ENCODE measurements at places on chromosomes 12 and 14.
A peak's percentile ranks its signal among the peaks of the same experiment; 100 is the strongest.

- peak; percentile 70 for DNase-seq
Measured at GRCh38 chr12:115871714-115872113, 405.8 kb downstream of the MED13L start.

- no peak for DNase-seq
Measured at GRCh38 chr12:67043771-67044170, 225.4 kb upstream of the CAND1 start.

DNA sequence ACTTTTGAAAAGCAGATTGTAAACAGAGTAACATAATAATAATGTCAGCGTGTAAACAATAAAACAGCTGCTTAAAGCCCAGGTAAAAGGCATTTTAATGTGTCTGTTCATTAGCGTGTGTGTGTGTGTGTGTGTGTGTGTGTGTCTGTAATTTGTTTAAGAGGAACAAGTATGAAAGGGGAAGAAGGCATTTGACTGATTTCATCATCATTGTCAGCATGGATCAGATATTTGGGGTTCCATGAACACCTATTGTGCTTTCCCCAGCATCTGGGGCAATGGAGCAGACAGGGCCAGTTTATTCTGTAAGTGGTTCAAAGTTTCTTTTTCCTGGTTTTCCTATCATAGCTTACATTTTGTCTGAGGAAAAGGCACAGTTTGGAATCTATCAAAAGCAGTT, 28.9 kb downstream of the SLC25A21 start:
- no peak for DNase-seq

DNA sequence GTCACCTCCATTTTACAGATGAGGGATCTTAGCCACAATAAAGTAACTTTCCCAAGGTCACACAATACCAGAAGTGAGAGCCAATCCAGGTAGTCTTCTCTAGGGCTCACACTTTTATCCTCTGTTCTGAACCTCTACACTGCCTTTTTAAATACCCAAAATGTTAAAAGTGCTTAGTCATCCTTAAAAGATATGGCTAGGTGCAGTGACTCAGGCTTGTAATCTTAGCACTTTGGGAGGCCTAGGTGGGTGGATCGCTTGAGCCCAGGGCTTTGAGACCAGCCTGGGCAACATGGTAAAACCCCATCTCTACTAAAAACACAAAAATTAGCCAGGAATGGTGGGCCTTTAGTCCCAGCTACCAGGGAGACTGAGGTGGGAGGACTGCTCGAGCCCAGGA, 104.1 kb upstream of the PPP4R3A start:
- DNase-seq: no peak

GRCh38 chr12:27330846-27331245, 1.8 kb upstream of the BMAL2 start:
- peak; percentile 26 for DNase-seq

- DNase-seq: no peak
Measured at GRCh38 chr14:32507029-32507984, 178.2 kb downstream of the AKAP6 start.

GRCh38 chr14:74973003-74973653, 17.7 kb upstream of the PGF start:
- DNase-seq: peak; percentile 35

DNA sequence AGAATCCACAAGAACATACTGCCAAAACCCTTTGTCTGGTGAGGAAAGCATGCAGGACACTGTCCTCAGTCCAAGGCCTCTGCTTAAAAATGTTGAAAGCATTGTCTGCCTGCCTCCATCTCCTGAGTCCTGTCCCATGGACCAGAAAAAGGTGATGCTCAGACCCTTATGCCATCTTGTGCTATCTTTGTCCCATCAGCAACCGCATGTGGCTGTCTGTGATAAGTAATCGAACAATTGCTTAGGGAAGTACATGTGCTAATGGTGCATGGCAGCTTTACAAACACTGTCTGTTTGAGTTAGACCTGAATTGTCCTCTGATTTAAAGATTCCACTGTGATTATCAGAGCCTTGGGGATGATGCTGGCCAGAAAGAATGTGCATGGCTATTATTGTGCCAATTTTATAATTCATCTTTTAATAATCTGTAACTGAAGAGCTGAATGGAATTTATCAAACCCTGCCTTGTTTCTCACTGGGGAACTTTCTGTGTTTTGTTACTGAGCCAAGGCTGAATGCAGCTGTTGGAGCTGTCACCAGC, 177.5 kb downstream of the DACT1 start:
- DNase-seq: no peak

GRCh38 chr14:97395068-97395467, 597.9 kb downstream of the VRK1 start:
- no peak for DNase-seq

DNA sequence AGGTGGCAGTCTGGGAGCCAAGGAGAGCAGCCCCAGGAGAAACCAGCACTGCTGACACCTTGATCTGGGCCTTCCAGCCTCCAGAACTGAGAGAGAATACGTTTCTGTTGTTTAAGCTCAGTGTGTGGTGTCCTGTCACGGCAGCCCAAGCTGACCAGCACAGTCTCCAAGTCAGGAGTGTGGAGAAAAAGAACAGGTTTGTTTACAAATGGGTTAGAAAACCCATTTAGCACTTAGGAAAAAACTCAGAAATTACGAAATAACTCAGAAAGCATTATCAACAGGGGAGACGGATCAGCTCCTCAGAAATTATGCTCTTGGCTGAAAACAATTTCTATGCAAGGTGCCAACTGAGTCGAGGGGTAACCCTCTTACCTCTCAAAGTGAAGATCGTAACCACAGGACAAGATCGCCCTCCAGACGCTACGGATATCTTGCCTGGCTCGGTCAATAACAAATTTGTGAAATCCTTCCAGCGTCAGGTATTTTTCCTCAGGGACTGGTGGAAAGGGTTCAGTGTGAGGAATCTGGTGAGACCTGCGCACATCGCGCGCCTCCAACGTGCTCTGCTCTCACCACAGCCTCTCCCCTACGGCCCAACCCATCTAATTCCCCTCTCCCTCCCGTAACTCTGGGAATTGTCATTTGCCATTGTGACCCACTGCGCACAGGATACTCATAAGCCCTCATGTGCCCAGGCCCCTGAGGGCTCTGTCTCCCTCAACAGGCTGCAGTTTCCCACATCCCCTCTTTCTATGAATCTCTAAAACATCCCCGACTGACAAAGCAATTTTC, 50.2 kb downstream of the TRAFD1 start:
- no peak for DNase-seq

DNA sequence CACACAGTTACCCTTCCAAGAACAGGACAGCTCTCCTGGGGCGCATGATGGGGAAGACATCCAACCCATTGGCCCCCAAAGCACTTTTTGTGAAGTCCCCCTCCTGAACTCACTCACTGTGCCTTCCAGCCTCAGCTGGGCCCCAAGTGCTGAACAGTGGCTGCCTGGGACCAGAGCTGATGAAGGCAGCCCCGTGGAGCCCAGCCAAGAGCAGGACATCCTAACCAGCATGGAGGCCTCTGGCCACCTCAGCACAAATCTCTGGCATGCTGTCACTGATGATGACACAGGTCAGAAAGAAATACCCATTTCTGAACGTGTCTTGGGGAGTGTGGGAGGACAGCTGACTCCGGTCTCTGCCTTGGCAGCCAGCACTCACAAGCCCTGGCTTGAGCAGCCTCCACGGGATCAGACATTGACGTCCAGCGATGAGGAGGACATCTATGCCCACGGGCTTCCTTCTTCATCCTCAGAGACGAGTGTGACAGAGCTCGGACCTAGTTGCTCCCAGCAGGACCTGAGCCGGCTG, 72.0 kb downstream of the TECPR2 start:
- DNase-seq: no peak

Data from iPS-NIHi11 (cell line).